ENCODE measurements at places on chromosomes 12 and 14.

- DNase-seq, result no peak
Observed at GRCh38 chr12:65532162-65532561, 253.7 kb downstream of the MSRB3 start.

GRCh38 chr12:21172079-21172478, 41.1 kb downstream of the SLCO1B1 start:
- DNase-seq, result no peak

DNA sequence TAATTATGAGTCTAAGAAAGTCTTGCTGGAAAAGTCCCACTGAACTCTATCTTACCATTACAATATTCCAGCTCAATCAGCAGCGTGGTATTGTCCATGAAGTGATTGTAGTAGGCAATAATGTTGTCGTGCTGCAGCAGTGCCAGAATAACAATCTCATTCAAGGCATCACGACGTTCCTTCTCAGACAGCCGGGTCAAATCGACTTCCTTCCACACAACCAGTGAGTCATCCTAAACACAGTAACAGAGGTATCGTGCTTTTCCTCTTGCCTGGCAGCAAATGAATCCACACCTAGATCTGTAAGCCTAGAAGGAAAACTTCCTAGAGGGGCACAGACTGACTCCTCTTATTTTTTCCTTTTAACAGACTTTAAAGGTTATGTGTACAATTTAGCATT, 2.9 kb downstream of the NEK9 start:
- no peak for DNase-seq

DNA sequence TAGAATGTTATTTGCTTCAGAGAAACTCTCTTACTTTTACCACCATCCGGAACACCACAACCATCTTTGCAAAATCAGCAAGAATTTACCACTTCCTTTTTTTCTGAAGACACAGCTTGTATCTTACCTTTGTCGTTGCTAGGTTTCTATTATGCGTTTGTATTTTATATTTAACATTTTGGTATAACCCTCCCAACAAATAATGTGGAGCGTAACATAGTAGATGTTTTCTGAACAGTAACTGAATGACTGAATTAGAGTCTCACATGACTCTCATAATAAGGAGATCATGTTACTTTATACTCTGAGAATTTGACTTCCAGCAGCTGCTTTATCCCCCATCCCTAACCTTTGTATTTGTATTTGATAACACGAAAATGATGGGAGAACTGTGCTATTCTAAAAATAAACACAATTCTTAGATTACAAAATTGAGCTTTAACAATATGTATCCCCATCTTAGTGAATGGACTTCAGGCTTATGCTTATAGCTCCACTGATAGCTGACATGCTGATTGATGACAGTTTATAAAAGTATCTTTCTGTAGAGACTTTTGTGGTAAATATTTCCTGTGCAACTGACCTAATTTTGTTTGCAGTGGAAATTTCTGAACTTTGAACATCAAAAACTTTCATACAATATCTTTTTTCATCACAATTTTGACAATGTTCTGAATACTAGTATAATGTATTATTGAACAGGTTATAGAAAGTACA, 7.9 kb upstream of the KLRB1 start:
- peak; percentile 65 for DNase-seq

- no peak for DNase-seq
Observed at GRCh38 chr12:77130193-77130592, 64.8 kb upstream of the E2F7 start.

- DNase-seq, result no peak
Observed at GRCh38 chr12:25716842-25717241, 163.8 kb upstream of the LMNTD1 start.

DNA sequence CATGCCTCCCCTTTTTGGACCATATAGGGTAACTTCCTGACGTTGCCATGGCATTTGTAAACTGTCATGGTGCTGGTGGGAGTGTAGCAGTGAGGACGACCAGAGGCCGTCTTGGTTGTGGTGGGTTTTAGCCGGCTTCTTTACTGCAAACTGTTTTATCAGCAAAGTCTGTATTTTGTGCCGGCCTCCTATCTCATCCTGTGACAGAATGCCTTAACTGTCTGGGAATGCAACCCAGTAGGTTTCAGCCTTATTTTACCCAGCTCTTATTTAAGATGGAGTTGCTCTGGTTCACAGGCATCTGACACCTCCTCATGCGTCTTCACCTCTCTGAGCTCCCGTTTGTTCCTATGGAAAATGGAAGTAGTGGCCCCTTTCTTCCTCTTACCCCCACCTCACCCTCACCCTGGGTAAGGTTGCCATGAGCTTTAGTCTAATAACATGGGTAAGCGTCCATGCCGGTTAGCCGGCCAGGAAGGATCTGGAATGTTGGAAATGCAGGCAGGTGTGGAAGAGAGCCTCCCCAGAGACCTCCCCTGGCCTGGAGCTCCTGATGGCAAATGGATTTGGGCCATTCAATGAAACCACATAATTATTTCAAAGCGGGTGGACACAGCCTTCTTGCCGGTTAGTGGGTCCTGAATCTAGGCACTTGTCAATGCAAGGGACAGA, 18.6 kb downstream of the HHIPL1 start:
- DNase-seq, result no peak

DNA sequence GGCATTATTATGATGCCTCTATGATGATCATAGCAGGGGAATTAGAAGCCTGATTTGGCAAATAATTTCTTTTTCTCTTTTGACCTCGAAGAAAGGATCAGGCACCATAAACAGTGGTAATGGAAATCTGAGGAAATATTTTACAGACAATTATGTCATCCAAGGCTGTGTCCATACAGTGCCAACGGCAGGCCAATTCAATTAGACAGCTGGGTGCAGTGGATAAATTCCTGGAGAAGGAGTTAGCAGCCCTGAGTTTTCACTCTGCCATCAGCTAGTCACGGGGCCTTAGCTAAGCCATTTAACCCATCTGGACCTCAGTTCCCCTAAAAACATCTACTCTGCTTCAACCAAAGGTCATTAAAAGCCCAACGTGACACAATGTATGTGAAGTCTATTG, 4.1 kb downstream of the TPH2 start:
- DNase-seq, result no peak
